ENCODE measurements at places on chromosomes 5 and 9.
A peak's percentile ranks its signal among the peaks of the same experiment; 100 is the strongest.

DNA sequence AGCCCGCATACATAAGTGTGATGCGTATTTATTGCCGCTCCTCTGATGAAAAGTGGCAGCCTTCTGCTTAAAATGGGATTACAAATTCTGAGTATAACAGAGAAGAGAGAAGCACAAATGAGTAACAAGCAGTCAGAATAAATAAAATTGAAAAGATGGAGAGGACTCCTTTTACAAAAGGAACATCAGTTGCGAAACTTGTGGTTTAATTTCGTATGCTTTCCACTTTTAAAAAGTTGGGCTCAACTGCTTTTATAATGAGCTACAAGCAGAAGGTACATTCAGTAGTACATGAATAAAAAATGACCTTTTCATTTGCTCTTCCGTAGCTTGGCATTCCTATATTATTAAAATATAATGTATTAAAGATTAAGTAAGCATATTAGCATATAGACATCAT lies 320.0 kb downstream of the FBXL17 start:
- DNase-seq = no peak

DNA sequence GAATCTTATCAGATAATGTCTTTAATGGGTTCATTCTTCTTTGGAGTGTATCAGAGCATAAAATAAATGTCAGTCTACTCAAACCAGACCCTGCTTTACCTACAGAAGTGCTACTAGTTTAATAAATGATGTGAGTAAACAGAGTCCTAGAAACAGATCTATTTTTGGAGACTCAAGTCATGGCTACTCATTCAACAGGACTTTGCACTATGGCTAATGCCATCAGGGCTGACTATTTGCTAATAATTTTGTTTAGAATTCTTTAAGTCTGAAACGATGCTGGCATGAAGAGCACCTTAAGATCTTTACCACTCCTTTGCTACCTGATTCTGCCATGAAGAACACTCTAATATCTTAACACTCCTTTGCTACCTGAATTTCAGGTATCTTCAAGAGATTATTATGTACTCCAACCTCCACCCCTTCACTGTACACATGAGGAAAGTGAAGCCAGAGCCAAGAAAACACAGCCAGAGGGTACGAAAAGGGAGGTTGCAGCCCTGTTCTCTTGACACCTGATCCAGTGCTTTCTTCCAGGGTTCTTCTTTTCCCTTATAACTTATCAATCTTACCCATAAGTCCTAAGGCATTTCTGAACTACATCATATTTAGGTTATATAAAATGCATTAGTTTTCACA lies 62.4 kb downstream of the ZNF608 start:
- peak; percentile 13 for DNase-seq

DNA sequence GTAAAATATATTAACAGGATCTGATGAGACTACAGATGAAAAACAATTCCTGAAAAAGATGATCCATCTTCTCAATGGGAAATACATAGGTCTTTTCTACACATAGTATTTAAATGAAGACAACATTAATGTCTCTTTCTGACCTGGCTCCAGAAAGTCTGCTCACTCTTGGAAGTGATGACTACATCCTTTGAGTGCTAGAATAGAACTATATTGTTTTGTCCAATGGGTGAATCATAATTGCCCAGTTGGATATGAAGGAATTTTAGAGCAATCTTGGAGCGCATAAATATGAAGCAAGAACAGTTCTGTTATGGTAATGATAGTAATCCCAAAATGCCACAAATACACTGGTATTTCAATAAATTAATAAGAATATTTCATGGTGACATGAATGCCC lies 322.1 kb downstream of the DEPDC1B start:
- DNase-seq = no peak

DNA sequence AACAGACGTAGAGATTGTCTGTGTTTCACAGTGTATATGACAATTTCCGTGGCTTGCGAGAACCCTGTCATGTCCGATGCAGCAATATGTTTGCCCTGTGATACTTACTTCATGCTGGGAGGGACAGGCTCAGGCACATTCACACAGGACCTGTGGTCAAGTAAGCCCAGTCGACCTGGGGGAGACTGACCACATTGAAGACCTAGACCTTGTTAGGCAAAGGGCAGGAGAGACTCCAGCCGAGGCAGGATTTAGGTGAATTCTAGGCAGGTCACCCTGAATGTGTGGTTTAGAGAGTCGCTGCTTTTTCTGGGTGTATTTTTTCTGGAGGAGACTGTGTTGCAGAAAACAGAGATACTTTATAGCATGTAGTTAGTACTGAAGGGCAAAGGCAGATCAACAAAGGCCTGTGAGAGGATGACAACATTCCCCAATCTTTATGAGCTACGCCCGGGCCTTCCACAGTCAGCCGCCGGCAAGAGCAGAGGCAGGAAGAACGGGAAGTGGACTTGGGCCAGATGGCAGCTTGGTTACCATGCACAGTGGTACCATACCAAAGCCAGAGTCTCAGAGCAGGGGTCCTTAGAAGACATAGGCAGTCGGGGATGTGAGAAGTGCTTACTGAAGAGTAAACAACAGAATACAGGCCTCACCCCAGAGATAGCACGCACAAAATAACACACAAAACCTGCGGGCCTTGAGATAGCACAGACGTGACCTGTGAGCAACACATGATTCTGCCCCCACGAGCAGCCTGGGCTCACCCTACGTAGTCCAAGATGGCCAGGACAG lies 220.7 kb downstream of the CACNA1B start:
- DNase-seq = no peak

GRCh38 chr9:132606066-132606465 lies 23.7 kb downstream of the BARHL1 start:
- DNase-seq = no peak

GRCh38 chr5:95786821-95787418 lies 35.6 kb downstream of the GLRX start:
- no peak for DNase-seq

- DNase-seq = no peak
Measured at GRCh38 chr5:149172261-149172660, 31.0 kb downstream of the ABLIM3 start.

DNA sequence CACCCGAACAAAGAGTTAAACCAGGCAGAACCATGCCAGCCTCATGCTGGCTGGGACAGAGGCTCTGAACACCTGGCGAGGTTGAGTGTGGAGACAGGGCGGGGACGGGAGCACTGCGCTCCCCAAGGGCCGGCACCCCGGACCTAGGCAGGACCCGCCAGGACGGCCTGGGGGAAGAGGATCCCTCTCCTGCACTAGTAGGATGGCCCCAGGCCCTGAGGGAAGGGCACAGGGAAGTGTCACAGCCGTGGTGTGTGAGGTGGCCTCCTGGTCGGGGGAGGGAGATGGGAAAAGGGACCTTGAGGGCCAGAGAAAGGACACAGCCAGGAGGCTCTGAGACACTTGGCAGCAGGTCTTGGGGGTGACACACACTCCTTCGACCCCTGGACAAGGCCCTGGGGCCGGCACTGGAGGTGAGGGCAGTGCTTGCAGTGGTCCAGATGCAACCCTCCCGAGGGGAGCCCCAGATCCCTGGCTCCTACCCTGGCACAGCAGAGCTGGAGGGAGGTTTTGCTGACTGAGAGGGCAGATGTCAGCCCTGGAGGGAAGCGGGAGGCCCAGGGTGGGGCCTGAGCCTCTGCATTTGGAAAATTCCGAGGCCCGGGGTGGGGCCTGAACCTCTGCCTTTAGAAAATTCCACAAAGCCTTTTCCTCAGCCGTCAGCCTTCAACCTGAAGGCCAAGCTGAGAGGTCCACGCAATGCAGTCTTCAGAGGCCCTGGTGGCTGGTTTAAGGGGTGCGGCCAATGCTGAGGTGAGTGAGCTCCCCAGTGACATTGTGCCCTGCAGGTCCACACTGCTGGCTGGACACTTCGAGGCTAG lies 24.8 kb upstream of the TERT start:
- DNase-seq = peak; percentile 83

- no peak for DNase-seq
Measured at GRCh38 chr5:39442991-39443390, 18.2 kb upstream of the DAB2 start.

Data from DMS53 (cell line).